ENCODE measurements at places on chromosomes 5 and 9. TPM values are rescaled to one million over a fixed set of nuclear protein-coding genes. Genes with fewer than 3 reads are reported as not detected.

The ACSL6 gene
- total RNA-seq: 0.18 TPM

The PNPLA7 gene
- total RNA-seq: 3.9 TPM

The PCDHB5 gene
- 0.08 TPM for total RNA-seq

DNA sequence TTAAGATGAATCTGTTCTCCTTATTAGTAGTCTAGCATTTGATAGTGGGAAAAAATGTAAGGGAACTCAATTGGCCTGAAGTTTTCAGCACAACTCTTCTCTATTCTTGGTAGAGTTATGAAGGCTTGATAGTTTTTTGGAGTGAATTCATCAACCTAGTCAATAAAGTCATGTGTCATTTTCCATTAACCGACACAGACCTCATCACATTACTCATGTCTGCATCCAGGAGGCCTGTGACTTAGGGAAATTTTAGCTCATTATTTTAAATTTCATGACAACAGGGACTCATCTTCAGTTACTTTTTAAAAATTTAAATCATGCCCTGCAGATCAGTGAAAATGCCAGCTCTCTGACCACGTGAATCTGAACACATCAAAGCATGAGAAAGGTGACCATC lies 63.3 kb downstream of the ADAMTS16 start:
- H3K4me1 ChIP-seq: no peaks in the 10 kb centered on the region
- DNase-seq: peak; percentile 41
- no peaks in the 10 kb centered on the region for H3K36me3 ChIP-seq
- no peaks in the 10 kb centered on the region for H3K27me3 ChIP-seq
- no peak overlapping the region for H3K4me3 ChIP-seq
- no peak overlapping the region for H3K27ac ChIP-seq

DNA sequence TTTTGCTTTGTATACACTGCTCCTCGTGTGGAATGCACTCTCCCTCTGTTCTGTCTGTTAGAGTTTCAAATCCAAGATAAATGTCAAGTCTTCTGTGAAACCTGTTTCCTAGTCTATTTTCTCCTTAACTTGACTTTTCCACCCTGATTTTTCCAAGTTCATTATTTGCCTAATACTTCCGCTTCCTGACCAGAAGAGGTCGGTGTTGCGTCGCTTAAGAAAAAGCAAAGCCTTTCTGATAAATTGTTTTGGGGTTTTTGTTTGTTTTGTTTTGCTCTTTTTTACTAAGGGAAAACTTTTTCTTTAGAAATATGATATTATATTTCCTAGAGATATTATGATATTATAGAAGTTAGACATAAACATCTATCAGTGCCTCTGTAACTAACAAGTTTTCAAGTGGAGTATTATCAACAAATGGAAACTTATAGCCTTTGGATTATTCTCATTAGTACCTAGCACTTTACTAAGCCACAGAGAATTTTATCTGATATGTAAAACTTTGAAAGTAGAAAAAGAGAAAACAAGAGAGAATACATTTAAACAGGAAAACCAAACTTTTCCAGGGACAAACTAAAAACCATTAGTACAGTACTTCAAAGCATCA lies 55.8 kb downstream of the PHAX start:
- no peaks in the 10 kb centered on the region for H3K4me1 ChIP-seq
- no peak for DNase-seq
- no peak overlapping the region for H3K4me3 ChIP-seq
- no peak overlapping the region for H3K27ac ChIP-seq

GRCh38 chr5:1174122-1174936 lies 27.1 kb upstream of the SLC6A19 start:
- H3K4me3 ChIP-seq: no peak overlapping the region
- no peaks in the 10 kb centered on the region for H3K36me3 ChIP-seq
- peak overlapping the region; percentile 39 for H3K27ac ChIP-seq
- DNase-seq: peak; percentile 76

DNA sequence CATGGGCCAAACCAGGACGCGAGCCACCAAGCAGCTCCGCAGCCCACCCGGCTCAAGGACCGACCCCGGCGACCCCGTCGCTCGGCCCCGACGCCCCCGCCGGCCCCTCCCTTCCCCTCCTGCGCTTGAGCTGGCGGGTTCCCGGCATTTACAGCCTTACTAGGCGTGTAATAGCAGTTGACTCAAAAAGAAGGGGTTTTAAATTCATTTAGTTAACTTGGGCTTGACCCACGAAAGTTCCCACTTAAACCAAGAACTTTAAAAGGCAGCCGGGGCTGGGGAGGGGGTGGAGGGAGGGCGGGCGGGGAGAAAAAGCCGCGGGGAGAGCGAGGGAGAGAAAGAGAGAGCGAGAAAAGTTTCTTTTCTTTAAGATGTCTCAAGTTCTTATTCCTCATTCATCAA lies 636 bp downstream of the PRDM12 start:
- no peaks in the 10 kb centered on the region for H3K4me1 ChIP-seq
- H3K36me3 ChIP-seq: no peaks in the 10 kb centered on the region
- H3K27ac ChIP-seq: no peak overlapping the region

DNA sequence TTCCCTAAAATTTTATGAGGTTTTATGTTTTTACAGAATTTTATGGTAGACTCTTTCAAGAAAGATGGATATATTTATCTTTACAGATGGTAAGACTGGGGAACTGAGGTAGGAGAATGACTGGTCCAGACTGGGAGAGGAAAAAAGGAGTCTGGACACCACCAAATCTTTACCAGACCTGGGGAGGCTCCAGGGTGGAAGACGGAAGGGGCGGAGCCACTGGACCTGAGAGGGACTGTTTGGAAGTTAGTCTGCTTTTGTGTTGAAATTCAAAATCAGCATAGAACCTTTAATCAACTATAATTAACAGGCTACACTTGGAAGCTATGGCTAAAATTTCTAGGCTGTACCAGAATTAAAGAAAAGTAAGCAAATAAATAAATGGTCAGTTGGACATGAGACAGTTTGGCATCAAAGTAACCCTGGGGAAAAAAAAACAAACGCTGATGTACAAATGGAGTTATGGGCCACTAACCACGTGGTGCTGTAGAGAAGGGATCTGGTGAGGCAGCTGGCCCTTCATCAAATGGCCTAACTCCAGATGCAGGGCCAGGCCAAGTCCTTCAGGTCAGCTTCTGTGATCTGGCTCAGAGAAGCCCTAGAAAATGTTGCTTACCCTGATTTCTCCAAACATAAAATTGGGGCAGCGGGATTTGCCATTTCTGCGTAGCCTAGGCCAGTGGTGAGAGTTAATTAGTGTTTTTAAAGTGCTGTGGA lies 155.1 kb downstream of the ARSB start:
- H3K4me1 ChIP-seq: no peaks in the 10 kb centered on the region
- no peaks in the 10 kb centered on the region for H3K27me3 ChIP-seq
- no peak overlapping the region for H3K27ac ChIP-seq

DNA sequence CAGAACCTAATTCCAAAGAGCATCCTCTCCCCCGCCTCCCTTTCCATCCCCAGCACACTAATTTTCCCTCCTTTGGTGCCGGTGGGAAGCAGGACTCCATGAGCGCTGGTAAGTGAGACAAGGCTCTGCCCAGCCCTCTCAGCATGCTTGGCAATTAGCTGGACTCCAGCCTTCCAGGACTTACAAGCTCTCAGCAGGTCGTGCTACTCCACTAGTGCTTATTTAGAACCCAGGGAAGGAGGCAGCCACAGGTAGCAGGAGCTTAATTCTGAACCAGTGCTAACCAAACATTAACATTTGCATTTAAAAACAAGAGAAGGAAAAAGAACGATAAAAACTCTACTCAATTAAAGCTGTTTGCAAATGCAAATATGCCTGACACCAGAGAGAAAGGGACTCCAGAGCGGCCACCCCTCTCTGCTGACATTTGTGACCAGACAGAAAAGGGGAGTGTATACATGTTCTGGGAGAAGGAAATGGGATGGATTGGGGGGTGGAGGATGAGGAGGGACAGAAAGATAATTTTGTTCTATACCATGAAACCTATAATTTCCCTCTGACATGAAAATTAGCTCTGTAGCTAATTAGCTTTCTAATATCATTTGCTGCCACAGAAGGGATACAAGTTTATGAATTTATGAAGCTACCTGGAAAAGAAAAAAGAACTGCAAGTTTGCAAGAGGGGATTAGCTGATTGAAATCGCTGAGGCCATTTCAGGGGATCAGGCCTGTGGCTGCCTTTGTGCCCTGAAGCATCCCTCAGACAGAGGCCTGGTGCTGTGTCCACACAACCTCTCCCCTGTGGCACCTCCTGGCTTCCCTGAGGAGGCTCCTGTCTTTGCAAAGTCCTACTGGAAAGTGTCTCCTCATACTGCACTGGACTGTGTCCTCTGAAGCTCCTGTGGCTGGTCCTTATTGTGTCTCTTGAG lies 266.3 kb downstream of the SEC61B start:
- H3K27ac ChIP-seq: no peak overlapping the region
- no peaks in the 10 kb centered on the region for H3K4me1 ChIP-seq
- DNase-seq: no peak
- H3K27me3 ChIP-seq: no peaks in the 10 kb centered on the region
- no peak overlapping the region for H3K4me3 ChIP-seq

DNA sequence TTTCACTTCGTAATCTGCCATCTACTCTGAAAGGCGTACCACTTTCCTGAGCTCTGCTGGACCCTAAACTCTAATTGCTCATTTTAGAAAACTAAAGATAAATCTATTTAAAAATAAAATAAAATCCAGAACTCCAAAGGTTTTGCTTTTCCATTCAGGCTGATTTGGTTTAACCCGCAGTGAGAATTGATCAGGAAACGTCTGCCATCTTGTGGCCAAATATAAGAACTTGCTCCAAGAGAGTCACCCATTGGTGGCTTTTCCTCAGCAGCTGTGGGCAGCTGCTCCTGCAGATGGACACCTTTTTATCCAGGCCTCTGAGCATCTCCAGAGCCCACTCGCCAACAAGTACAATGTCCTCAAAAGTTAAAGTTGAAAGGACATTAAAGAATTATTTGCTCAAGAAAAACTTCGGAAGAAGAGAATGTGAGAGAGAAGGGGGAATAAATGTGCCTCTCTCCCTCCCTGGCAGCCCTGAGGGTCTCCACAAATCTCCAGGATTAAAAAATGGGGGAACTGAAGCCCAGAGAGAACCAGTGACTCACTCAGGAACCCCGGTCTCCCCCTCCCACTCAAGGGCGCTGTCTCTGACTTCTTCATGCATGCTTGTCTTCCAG lies 4.1 kb downstream of the SAXO1 start:
- no peak overlapping the region for H3K4me3 ChIP-seq
- no peaks in the 10 kb centered on the region for H3K36me3 ChIP-seq
- DNase-seq: no peak
- no peak overlapping the region for H3K27ac ChIP-seq
- no peaks in the 10 kb centered on the region for H3K4me1 ChIP-seq

GRCh38 chr5:153086486-153086885 lies 404.0 kb upstream of the GRIA1 start:
- no peak for DNase-seq
- H3K27me3 ChIP-seq: no peaks in the 10 kb centered on the region
- no peak overlapping the region for H3K27ac ChIP-seq
- H3K4me1 ChIP-seq: no peaks in the 10 kb centered on the region

- no peaks in the 10 kb centered on the region for H3K36me3 ChIP-seq
- no peak overlapping the region for H3K4me3 ChIP-seq
- no peak overlapping the region for H3K27ac ChIP-seq
Observed at GRCh38 chr5:120628156-120628555, 164.1 kb downstream of the PRR16 start.

DNA sequence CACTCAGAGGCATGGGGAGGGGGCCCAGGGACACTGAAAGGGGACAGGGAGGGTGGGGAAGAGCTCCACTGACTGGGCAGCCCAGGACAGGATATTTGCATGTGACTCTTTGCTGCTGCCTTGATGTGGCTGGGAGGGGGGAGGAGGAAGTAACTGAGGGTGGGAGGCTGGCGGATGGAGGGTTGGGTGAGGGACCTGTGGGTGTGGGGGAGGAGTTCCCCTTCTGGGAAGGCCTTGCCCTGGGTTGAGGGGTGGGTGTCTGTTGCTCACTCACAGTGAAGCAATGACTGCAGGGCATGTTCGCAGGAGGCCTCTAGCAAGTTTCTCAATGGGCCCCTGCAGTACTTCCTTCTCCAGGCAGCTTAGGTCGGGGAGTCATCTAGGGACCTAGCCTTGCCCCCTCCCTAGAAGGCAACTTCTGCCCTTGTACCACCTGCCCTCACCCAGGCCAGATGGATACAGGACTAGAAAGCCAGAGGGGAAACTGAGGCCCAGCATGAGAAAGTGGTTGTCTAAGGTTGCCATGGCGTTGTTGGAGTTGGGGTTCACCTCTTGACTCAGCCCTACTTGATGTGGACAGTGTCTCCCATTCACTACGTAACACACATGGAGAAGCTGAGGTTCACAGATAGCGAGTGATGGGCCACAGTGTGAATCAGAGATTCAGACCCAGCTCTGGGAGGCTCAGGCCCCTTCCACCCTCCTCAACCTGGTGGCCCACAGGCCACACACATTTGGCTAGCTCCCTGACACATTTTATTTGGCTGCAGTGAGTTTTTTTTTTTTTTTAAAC lies 3.0 kb downstream of the GRK6 start:
- no peak for DNase-seq
- H3K4me1 ChIP-seq: peaks cover 18% of the 10 kb centered on the region

DNA sequence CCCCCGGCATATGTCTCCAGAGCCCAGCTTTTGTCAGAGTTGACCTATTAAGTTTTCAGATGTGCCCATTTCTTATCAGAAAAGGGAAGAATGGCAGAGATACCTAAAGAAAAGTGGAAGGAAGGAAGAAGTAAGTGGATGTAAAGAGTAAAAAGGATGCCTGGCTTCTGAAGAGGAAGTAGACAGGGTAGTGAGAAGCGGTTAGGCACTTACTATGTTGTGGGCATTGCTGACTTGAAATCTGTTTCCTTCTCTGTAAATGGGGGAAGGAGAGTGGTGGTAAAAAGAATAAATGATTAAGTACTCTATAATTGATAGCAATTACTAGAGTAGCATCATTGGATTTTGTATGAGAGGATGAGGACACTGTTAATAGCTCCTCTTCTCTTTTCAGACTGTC lies 9.9 kb downstream of the ANP32B start:
- no peak overlapping the region for H3K27ac ChIP-seq
- peaks cover 12% of the 10 kb centered on the region for H3K36me3 ChIP-seq
- no peak for DNase-seq

DNA sequence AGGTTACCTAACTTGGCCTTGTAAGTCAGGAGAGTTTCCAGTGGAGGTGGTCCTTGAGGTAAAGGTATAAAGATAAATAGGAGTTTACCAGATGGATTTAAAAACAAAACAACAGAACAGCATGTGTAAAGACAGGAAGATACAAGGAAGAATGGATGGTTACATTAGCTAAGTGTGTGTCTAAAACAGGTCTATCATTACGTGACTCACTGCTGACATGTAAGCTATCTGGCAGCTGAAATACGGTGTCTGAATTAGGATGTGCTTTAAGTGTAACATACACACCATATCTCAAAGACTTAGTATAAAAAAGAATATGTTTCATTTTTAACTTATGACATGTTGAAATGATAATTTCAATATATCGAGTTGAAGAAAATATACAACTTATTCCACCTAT lies 405.1 kb upstream of the ADAMTSL1 start:
- no peaks in the 10 kb centered on the region for H3K36me3 ChIP-seq
- no peak for DNase-seq
- no peak overlapping the region for H3K27ac ChIP-seq
- no peaks in the 10 kb centered on the region for H3K4me1 ChIP-seq

Measured in Panc1 (cell line).